ENCODE measurements at places on chromosomes 2 and 18.

- DNase-seq, result no peak
Observed at GRCh38 chr2:120502357-120502756, 156.4 kb downstream of the INHBB start.

DNA sequence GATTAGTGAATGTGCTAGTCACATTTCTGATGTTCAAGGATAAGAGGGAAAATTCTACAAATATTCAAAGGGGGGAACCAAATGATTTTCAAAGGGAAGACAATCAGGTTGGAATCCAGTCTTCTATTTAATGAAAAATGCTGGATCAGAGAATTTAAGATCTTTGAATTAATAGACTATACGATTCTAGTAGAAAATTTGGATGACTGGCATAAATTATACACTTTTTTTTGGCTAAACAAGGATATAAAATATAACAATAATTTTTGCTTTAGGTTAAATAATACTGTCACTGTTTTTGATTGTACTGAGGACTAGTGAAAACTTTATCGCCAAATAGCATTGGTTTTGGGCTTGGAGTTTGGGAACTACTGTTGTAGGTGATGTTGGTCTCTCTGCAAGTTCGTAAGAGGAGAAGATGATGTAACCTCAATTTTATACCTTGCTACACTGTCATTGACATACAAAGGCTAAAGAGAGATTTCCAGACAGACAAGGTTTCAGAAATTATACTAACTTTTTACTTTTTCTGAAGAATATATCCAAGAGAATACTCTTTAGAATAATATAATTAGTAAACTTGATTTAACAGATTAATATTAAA lies 51.3 kb downstream of the NCOA1 start:
- no peak for DNase-seq

DNA sequence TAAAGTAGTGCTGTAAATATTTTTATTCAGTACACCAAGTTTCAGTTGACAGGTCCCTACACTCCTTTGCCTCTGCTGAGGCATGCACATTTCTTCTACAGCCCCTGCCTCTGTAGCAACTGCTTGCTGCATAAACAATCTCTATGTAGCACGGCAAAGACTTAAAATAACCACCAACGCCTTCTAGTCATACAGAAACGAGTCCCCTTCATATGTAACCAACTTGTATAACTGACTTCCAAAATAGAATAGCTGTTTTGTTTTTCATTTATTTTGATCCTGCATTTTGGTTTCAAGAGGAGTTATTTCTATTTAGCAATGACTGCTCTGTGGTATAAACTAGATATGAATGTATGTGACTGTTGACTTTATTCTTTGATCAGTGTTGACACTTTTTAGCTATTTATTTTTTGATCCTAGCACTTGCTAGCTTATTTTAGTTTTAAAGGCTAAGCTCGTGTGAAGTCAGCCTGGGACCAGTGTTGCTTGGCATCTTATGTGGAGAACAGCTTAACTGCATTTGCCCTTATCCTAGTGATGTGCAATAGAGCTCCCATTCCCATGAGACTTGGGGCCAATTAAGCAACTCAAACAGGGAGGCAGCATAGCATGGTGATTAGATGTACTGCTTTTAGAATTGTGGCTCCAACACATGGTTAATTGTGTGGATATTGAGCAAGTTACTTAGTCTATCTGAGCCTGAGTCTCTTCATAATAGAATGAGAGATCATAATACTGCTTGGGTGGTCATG lies 79.6 kb downstream of the HRH4 start:
- DNase-seq, result no peak

GRCh38 chr18:60493066-60493465 lies 120.5 kb upstream of the MC4R start:
- no peak for DNase-seq

DNA sequence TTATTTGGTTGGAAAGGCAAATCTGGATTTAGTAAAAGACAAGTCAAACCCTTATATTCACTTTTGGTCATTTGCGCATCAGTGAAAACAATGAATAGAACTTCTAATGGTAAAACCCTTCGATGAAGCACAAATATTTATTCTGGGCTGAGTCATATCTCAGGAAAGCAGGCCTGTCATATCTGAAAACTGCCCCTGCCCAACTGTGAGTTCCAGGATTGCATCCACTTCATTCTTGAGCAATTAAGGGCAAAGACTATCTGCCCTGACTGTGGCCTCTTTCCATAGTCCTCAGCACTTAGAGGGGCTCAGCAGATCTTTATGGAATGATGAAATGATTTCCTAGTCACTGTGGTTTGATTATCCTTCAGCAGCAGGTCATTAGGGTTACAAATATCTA lies 795.2 kb upstream of the ID2 start:
- DNase-seq, result no peak

GRCh38 chr2:128457716-128458115 lies 139.0 kb upstream of the HS6ST1 start:
- DNase-seq, result no peak

- no peak for DNase-seq
Observed at GRCh38 chr18:58536534-58537271, 92.2 kb downstream of the ALPK2 start.

GRCh38 chr2:100246163-100247145 lies 75.8 kb downstream of the LONRF2 start:
- DNase-seq, result no peak

GRCh38 chr2:58419983-58420382 lies 178.9 kb upstream of the FANCL start:
- no peak for DNase-seq

GRCh38 chr2:64219149-64219548 lies 74.9 kb upstream of the PELI1 start:
- DNase-seq, result no peak

DNA sequence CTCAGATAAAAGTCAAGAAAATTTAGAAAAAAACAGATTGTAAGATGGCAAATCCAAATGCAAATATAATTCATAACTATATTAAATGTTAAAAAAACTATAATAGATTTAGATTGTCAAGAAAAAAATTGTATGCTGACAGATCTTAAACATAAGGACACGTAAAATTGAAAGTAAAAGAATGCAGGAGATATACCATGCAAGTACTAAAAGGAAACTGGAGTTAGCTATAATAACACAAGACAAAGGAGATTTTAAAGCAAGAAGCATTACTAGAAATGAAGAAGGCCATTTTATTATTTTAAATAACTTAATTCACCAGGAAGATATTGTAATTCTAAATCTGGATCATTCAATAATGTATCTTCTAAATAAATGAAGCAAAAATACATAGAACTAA lies 48.3 kb downstream of the TTC21B start:
- DNase-seq, result no peak

- DNase-seq, result no peak
Observed at GRCh38 chr2:140658760-140659692, 1471.8 kb downstream of the LRP1B start.

DNA sequence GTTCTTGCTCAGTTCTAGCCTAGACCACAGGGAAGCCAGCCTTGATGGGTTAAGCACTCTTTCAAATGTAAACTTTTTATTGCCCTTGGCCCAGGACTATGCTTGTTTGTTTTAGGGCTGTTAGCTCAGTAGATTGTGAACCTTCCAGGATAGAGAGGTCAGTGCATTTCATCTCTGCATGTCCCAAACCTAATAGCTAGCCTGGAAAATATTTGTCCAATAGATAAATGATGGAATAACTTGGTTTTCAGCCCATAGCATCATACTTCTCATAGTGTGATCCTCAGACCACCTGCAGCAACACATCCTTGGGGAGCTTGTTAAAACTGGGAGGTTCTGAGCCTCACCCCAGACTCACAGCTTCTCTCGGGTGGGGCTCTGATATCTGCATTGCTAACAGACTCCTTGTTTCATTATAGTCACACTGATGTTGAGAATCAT lies 59.8 kb downstream of the TRIB2 start:
- no peak for DNase-seq

- DNase-seq, result no peak
Observed at GRCh38 chr18:22300665-22301636, 116.8 kb downstream of the CTAGE1 start.

GRCh38 chr2:85718009-85718391 lies 23.8 kb downstream of the GNLY start:
- no peak for DNase-seq

- no peak for DNase-seq
Observed at GRCh38 chr2:16170675-16171424, 230.5 kb downstream of the MYCN start.

- no peak for DNase-seq
Observed at GRCh38 chr2:83069724-83070123, 1389.4 kb downstream of the SUCLG1 start.

GRCh38 chr2:238127165-238128060 lies 11.1 kb upstream of the KLHL30 start:
- DNase-seq, result no peak

DNA sequence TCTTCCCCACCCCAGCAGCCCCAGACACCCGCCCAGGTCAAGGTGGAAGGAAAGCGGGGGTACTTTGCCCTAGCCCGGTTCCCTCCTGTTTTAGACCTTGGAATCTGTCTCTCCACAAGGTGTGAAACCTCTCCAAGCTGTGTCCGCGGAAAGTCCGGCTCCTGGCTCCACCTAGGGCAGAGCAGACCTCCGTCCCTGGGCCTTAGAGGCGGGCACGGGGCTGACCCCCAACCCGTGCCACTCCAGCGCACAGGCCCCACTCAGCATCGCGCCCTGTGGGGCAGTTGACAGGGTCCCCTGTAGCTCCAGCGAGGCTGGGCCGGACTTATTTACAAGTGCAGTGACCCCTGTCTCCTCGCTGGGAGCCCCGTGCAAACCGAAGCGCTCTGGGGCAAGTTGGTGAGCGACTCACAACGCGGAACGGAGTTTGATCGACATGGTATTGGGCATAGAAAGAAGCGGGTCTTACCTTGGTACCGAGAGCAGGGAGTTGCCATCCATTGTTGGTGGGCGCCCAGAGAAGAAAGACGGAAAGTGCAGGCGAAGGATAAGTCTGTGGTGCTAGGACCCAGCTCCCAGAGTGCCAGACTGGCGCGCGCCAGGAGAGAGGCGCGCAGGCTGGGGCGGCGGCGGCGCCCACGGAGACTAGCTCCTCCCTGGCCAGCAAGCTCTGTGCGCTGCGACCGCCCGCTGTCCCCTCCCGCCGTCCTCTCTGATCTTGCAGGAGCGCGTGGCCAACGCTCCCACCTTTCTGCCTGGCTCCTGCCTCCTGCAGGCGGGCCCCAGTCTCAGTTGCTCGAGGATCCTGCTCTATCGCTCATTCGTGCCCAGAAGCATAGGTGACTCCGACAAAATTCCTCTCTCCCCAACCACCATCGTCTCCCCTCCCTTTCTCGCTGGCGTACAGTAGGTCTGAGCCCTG lies at the start of gene SPHKAP:
SPHKAP (minus strand) TSS at position 590 of the 922 bp plus-strand sequence; CDS start at position 501, 89 bp downstream.
- no peak for DNase-seq

- no peak for DNase-seq
Observed at GRCh38 chr2:13821255-13821880, 811.1 kb upstream of the LRATD1 start.

DNA sequence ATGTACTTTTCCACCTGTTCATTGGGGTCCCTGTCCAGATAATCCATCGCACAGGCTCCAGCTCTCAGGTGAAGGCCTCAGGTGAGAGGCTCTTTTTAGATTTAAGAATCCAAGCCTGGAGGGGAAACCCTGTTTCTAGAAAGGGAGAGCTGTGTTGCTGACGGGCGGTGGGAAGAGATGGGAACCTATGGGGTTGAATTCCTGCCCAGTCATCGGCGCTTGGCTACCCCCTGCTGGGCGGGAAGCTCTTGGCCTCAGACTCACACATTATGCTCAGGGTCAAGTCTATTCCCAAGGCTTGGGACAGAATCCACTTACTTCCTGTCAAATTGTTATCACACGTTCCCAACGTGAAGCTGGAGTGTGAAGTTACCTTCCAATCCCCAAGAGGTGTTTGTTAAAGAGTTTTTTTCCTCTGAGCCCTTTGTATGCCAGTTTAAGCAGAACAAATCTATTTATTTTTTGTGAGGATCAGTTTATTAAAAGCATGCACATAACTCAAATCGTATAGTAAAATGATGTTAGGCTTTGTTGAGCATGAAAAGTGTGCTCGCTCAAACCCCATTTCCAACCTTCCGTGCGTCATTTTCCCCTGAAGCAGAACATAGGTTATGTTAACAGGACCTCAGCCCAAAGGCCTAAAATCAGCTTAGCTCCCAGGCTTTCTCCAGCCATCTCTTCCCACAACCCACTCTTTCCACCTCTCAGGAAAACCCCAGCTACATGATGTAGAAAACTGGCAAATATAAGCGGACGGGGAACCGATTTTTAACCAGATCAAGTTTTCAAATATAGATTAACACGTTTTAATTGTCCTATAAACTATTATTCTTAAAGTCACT lies 181.7 kb upstream of the ETAA1 start:
- DNase-seq, result no peak
